ENCODE measurements at places on chromosomes 13 and 19.

DNA sequence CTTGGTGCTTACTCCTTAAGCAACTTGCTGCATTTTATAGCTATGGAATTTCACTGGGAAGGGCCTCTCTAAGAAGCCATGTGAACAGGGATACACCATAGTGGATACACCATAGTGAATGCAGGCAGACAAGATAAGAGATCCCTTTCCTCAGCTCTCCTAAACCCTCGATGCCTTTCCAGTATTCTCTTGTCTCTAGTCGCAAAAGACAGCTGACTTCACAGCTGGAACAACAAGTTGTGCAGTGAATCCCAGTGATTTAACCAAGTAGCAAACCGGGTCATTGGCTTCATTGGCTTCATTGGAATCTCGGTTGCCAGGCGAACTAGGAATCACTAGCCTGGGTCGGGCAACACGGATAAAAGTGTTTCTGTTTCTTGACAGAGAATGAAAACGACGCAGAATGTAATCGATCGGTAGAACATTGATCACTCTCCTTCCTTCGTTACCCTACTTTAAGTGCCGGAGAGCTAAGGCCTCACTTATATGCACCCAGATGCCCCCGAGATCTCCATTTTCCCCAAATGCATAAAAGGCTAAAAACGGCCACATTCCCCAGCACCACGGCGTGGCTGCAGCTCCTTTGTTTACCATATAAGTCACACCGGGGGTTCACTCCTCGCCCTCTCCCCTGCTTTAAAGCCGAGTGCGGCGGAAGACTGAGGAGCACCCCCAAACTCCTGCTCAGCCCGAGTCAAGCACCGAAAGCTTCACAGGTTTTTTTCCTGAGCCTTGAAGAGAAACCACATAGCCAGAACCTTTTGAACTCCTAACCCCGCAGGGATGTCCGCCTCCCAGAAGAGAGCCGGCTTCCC is 674 bp downstream of the TRPC4 start:
- DNase-seq = no peak

- DNase-seq = no peak
These were observed 82.3 kb upstream of the PDCD5 start for GRCh38 chr19:32498648-32499200.

DNA sequence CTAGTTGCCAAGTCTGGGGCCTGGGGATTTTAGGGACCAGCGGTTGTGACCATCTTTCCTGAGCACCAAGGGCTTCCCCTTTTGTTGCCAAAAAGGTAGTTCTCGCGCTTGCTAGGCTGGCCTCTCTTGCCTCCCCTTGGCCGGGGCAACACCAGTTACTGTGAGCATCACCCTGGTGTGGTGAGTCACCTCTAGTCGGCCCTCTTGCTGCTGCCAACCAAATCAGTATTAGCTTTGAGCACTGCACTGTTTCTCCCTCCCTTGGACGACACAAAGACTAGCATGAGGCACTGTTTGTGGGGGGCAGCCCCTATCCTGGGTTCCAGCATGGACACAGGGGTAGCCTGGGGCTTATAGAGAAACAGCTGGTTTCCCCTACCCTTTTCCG is 6.9 kb downstream of the SYDE1 start:
- no peak for DNase-seq

DNA sequence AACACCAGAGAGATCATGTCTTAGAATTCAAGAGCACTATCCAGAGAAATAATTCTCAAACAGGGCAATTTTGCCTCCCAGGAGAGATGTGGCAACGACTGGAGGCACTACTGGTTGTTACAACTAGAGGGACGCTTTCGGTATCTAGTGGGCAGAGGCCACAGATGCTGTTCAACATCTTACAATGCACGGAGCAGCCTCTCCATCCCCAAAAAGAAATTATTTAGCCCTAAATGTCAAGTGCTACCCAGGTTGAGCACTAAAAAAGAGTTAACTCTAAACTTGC is 78.6 kb downstream of the ABCC4 start:
- no peak for DNase-seq
